ENCODE measurements at places on chromosomes 5 and 9.

DNA sequence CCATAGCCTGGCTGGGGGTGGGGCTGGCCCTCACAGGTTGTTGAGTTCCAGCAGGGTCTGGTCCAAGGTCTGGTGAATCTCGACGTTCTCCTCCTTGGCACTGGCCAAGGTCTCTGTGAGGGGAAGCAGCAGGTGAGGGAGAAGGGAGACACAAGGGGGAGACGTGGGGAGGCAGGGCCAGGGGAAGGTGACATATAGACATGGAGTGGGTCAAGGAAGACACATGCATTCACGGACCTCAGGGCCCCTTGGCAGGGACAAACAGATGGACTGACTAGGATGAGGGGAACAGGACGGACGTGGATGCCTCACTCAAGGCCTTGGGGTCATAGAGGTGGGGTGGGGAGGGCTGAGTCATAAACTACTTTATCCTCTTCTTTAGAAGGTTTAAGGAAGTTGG lies 7.7 kb downstream of the TPM2 start:
- DNase-seq = no peak

DNA sequence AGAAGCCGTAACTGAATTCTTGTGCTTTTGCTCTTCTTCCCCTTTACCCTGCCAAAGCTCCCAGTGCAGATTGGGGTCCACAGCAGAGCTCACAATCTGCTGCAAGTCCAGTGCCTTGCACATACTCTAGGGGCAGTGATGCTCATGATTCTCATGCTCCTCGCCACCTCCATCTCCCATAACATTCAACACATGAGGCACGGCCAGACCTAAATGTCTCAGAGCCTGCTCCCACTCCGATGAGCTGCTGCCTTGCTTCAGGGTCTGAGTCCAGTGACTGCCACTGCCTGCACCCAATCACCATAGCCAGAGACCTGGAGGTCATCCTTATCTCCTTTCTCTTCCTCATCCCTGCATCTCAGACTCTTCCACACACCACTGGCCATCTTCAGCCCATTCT lies 10.5 kb downstream of the CSF1R start:
- DNase-seq = no peak

GRCh38 chr5:6875376-6875775 lies 162.1 kb downstream of the TENT4A start:
- DNase-seq = no peak

DNA sequence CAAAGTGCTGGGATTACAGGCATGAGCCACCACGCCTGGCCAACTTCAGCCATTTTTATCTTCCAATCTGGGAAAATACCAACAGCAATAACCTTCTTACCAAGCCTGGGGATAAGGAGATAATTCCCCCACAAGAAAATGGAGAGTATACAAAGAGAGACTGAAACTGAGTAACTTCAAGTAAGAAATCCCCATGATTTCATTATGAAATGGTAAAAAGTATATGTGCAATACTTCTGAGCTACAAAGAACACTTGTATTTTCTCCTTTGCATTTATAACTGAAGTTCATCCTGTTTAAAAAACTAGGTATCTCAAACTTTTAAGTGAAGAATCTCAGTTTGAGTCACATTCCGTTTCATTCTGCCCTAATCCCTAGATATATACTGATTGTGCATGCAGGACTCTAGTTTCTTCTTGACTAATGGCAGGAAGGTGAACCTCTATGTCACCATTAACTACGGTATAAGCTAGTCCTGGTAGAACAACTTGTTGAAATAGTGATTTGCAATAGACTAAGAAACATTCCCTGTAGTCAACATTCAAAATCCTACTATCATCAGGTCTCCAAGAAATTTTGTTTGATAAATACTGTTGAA lies 2071.4 kb downstream of the MAT2B start:
- no peak for DNase-seq

DNA sequence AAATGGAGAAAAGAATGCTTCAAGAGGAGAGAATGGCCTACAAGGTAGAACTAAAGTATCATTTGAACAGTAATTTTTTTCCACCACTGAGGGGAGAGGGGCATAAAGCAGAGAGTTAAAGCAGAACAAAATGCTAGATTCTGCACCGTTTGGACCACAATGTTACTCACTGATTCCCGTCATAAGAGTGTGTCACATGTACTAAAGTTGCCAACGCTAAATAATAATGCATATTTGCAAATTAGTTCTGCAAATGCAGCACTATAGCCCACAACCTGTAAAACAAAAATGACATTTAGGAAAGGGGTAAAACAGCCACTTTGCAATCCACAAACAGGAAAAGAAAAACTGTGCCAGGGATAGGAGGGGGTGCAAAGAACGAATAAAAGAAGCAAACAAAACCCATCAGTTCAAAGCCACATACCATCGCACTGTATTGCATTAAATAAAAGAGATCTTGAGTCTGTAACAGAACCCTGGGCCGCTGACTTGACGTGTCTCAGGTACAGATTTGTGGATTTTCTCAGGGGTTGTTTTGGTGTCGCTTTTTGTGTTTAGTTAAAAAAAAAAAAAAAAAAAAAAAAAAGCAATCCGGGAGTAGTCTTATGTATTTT lies 7.7 kb upstream of the NFIB start:
- no peak for DNase-seq
